ENCODE measurements at places on chromosomes 6 and 20. TPM values are rescaled to one million over a fixed set of nuclear protein-coding genes. Genes with fewer than 3 reads are reported as not detected.

AVP gene
- not detected for total RNA-seq

POU5F1 gene
- 1.8 TPM for total RNA-seq

MUCL3 gene
- not detected for total RNA-seq

TRIM40 gene
- not detected for total RNA-seq

LTB gene
- total RNA-seq, result not detected

SLC22A1 gene
- total RNA-seq, result 0.80 TPM

SPTLC3 gene
- total RNA-seq, result 74.1 TPM

SYNDIG1 gene
- not detected for total RNA-seq

TRIM38 gene
- 4.7 TPM for total RNA-seq

ID4 gene
- total RNA-seq, result 240 TPM

PM20D2 gene
- total RNA-seq, result 17.8 TPM

RNF217 gene
- total RNA-seq, result 17.2 TPM

EGFL8 gene
- total RNA-seq, result 40.8 TPM

GRCh38 chr6:131225959-131226358 lies 90.7 kb downstream of the AKAP7 start:
- DNase-seq, result no peak

- no peak for DNase-seq
These were observed 94.2 kb upstream of the EXOC2 start for GRCh38 chr6:786946-787763.

DNA sequence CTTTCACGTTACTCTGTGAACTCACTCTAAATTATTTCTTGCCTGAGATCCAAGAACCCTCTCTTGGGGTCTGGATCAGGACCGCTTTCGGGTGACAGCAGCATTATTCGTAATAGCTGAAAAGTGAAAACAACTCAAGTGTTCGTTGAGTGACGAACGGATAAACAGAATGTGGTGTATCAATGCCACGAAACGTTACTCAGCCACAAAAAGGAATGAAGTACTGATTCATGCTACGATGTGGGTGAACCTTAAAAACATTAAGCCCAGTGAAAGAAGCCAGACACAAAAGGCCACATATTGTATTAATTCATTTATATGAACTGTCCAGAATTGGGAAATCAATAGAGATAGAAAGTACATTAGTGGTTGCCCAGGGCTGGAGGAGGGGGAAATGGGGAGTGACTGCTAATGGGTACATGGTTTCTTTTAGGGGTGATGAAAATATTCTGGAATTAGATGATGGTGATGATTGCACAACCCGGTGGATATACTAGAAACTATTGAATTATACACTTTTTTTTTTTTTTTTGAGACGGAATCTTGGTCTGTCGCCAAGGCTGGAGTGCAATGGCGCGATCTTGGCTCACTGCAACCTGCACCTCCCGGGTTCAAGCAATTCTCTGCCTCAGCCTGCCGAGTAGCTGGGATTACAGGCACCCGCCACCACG lies 8.4 kb downstream of the PTGIS start:
- peak; percentile 86 for DNase-seq

- no peak for DNase-seq
These were observed 38.4 kb upstream of the SPTLC3 start for GRCh38 chr20:12970372-12970821.

DNA sequence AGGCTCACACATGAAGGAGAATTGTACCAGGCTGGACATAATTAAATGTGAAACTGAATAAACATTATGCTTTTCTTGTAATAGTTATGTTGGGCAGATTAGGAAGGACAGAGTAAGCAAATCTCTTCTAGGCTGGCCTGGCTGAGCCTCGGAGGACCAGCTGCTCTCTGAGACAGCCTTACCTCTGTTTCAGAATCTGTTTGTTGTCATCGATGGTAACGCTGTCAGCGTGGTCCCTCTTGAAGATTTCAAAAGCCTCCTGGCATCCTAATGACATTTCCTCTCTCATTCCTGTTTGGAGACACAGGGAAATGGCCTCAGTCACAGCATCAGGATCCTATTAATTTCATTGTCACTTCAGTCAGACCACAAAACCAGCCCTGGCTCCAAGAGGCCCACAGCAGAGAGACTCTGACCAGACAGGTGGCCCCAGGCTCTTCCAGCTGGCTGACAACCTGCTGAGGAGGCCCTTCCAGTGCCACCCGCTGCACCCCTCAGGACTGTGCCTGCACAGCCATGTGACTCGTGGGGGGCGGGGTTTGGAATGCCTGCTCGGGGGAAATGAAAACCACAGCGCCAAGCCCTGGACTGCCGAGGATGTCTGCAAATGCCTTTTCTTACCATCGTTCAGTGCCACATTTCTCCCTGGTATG lies 108.5 kb upstream of the KCNK16 start:
- DNase-seq, result peak; percentile 51

- DNase-seq, result no peak
These were observed 72.3 kb downstream of the SNX5 start for GRCh38 chr20:17896193-17896723.

DNA sequence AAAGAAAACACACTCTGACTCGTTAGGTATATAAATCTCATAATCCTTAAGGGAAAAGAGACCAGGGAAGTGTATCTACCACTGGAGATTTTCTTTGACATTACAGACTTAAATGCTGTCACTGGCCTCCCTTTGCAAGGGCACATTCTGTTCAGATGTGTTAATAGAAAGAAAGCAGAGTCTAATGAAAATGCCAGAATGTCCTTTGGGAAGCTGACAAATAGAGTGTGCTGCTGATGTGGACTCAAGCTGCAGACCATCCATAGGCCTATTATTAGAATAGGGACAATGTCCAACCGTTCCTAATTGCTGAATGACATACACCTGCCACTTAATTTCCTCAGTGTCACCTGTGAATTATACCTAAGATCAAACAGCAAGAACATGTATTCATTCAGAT lies 41.2 kb downstream of the SLC35D3 start:
- DNase-seq, result no peak

GRCh38 chr6:159716247-159717096 lies 10.8 kb upstream of the WTAP start:
- DNase-seq, result no peak

- no peak for DNase-seq
These were observed 8.8 kb downstream of the DEFB129 start for GRCh38 chr20:235891-236290.

DNA sequence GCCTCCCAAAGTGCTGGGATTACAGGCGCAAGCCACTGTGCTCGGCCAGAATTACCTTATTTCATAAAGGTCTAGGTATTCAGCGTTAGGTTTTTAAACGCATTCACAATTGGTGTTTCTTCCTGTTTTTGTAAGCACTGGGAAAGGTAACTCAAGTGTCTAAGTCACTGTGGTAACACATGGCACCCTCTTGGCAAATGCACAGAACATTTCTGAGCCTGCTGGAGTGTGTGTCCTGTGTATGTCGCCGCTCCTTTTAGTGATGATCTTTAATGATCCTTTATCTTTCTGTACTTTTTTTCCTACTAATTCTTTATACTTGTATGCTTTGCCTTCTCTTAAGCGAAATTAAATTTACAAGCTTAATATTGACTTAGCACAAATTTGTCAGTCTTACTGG lies 263.0 kb downstream of the ARID1B start:
- no peak for DNase-seq

DNA sequence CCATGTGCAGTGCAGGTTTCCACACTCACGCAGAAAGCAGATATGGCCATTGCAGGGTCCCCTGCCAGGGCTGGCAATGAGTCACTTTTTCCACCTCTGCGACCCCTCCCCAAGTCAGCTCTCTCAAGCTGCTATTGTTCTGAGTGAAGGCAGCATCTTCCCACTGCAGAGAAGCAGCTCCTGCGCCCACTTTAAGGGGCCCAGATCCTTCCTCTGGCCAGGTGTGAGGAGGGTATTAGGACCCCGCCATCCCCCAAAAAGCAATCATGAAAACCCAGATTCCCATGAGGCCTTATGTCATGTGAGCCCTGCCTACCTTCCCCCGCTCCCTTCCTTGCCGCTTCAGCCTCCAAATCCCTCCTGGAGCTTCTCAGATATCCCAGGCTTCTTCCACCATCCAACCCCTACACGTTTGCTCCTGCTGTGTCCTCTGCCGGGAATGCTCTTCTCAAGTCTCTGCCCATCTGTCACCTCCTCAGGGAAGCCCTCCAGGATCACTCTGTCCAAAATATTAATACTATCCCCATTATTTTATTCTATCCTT lies 220.3 kb downstream of the NFATC2 start:
- DNase-seq, result no peak

GRCh38 chr20:1707588-1708449 lies 50.2 kb upstream of the SIRPG start:
- no peak for DNase-seq

DNA sequence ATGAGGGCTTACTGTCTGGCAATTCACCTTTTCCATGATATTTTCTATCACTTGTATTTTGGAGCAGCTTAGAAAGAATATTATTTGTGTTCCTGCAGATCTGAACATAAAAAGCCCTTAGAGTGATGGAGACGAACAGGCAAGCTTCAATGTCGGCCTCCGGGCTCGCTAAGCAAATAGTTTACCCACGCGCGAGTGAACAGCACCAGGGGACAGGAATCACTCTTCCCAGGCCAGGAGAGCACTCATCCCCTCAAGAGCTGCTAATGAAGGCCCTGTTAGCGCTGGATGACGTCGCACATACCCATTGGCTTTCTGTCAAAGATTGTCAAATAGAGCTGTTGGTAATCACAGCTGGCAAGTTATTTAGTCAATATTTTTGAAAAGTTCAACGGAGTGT lies 395.7 kb downstream of the ZFAND3 start:
- no peak for DNase-seq

GRCh38 chr6:125258651-125259353 lies 43.0 kb downstream of the HDDC2 start:
- DNase-seq, result no peak

DNA sequence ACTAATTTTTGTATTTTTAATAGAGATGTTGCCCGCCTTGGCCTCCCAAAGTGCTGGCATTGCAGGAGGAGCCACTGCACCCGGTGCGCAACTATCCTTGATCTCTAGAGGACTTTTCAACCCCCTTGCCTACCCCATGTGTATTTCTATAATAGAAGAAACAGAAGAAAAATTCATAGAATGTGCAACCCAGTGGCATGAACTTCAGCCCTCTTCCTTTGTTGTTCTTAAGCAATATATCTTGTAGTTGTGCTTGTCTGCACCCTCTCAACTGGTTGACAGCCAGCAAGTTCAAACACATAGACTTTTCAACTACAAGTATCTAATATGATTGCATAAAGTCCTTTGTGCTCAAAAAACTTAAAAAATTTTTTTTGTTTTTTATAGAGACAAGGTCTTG lies 72.3 kb upstream of the NCOA3 start:
- DNase-seq, result no peak

DNA sequence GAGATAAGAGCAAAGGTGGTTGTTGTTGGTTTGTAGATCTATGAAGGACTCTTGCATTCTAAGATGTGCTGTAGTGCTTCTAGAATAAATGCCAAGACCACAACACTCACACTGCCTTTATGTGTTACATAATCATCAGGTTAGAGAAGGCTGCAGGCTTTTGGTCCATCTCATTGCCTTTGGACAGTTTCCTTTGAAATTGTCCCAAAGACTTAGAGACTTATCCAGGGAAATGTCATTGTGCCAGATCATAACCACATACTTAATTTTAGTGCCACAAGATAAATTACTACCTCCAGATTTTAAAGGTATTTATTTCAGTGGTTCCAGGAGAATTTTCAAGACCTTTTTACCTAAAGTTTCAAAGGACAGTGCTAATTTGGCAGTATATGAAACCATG lies 666.6 kb upstream of the CITED2 start:
- DNase-seq, result no peak

- DNase-seq, result no peak
These were observed 43.6 kb upstream of the IYD start for GRCh38 chr6:150325066-150325772.

DNA sequence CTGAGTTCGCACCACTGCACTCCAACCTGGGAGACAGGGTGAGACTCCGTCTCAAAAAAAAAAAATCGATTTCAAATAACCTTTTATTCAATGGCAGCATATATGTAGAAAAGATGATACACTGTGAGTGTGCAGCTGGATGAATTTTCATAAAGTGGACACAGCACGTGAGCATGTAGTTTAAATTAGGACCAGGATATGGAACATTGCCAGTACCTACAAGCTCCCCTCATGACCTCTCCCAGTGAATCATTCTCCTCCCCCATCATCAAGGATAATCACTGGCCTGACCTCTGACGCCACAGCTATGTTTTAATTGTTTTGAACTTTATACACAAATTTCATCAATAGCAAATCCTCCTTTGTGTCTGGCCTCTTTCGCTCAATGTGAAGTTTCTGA lies 53.8 kb upstream of the HDAC2 start:
- DNase-seq, result no peak

GRCh38 chr6:56556751-56557540 lies 85.7 kb downstream of the DST start:
- DNase-seq, result no peak

- DNase-seq, result no peak
These were observed 13.3 kb downstream of the MAFB start for GRCh38 chr20:40675599-40676221.

- DNase-seq, result no peak
These were observed 7.1 kb downstream of the PTK6 start for GRCh38 chr20:63529861-63530787.

Measured in lower leg skin (tissue), 4 donors.